PC-3 (cell line): ENCODE measurements at places on chromosomes 4 and X. TPM values are rescaled to one million over a fixed set of nuclear protein-coding genes. Genes with fewer than 3 reads are reported as not detected.

LYAR gene
- total RNA-seq, result 37.5 and 41.3 TPM in 2 replicates

CAMK2D gene
- 14.3 and 15.4 TPM in 2 replicates for total RNA-seq

AMBN gene
- total RNA-seq, result not detected in 2 replicates

EDNRA gene
- 2.1 and 2.4 TPM in 2 replicates for total RNA-seq

CT45A3 gene
- total RNA-seq, result not detected in 2 replicates

C4orf50 gene
- not detected in 2 replicates for total RNA-seq

RBM46 gene
- total RNA-seq, result not detected in 2 replicates

F11 gene
- not detected in 2 replicates for total RNA-seq

MAGEC1 gene
- not detected in 2 replicates for total RNA-seq

PNMA6A gene
- not detected in 2 replicates for total RNA-seq
